Eye (tissue), 1 donor: ENCODE measurements at places on chromosomes 12 and 14.

GRCh38 chr14:105899657-105900397 lies 373.4 kb downstream of the TMEM121 start:
- no peak for DNase-seq

GRCh38 chr14:89628521-89628920 lies 211.5 kb upstream of the FOXN3 start:
- no peak for DNase-seq

GRCh38 chr12:15541996-15542631 lies 219.8 kb downstream of the PTPRO start:
- no peak for DNase-seq

DNA sequence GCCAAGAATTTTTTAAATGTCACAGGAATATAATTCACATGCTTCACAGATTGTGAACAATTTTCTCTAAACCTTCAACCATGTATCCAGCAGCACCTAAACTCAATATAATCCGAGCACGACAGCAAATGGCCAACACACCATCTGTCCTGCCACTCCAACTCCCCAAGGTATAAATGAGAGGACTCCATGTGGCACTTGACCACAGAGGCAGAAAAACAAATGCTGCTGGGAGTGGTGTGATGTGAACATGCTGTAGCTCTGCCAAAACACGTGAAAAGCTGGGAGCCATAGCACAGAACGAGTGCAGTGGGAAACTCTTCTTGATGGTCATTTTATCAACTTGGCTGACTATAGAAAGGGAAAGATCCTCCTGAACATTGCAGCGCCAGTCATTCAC lies 70.9 kb downstream of the LLPH start:
- DNase-seq = no peak

DNA sequence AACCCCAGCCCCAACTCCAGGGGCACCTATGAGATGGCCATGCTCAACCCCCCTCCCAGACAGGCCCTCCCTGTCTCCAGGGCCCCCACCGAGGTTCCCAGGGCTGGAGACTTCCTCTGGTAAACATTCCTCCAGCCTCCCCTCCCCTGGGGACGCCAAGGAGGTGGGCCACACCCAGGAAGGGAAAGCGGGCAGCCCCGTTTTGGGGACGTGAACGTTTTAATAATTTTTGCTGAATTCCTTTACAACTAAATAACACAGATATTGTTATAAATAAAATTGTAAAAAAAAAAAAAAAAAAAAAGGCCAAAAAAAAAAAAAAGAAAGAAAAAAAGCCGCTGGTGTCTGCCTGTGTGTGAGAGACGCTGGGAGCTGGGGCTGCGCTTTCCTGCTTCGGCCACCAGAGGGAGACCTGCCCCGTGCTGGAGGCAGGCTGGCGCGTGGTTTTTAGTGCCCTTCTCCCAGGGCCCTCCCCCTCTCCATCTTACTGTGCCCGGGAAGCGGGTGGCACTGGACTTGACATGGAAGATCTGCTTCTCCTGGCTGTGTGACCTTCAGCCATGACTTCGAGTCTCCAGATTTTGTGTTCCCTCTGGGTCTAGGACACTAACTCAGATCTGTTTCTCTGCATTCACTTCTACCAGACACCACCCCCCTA lies 3.4 kb upstream of the NXPH4 start:
- DNase-seq = peak; percentile 95

DNA sequence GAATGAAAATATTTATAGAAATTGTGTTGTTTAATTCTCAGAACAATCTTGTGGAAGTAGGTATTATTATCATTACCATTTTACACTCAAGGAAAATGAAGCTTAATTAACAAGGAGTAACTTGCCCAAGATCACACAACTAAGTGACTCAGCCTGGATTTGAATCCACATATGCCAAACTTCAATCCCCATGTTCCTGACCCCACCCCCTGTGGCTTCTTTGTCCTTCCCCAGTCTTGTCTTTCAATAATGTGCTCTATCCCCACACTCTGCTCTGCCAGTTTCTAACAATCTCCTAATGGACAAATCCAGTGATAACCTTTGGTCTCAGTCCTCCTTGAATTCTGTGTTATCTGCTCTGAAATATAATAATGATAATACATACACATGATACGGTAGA lies 355.2 kb downstream of the BMP4 start:
- DNase-seq = no peak

- DNase-seq = peak; percentile 58
These were observed 3.7 kb downstream of the ABHD12B start for GRCh38 chr14:50875359-50876070.

DNA sequence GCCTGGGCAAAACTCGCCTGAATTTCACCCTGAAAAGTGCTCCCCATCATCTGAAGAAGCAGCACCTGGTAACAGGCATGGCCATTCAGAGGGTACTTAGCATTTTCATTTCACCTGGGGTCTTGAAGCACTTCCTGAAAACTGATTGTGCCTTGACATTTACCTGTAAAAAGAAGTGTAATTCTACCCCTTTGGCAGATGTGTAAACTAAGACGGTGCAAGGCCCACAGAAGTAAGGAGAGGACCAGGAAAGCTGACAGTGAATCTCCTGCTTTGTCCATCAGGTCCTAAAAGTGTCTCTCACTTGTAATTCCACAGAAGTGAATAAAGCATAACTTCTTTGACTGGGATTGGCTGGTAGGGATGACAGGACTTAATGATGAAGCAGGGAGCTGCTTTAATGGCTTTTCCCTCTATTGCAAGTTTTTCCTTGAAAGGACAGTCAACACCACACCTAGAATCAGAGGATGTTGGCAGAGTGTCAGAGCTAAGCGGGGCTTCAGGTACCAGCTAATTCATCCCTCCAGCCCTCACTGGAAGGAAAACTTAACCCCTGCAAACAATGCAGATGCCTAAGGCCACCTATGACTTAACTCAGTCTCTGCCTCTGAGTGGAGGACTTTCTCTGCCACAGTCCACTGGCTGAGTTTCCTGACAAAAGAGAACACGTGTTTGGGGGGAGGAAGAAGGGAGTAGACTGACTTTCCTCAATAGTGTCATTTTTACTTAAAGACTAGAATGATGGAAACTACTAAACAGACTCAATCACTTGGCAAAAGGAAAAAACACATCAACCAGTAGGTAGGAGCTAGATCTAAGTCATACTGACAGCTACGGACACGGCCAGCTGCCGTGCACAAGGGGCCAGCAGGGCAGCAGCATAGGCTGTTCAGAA lies 74.7 kb downstream of the NUAK1 start:
- DNase-seq = peak; percentile 62

- no peak for DNase-seq
These were observed 322.2 kb upstream of the DIO3 start for GRCh38 chr14:101239065-101239464.

GRCh38 chr12:75479963-75480461 lies 543 bp upstream of the GLIPR1 start:
- no peak for DNase-seq
